T-helper 17 cell (primary cell): ENCODE measurements at places on chromosomes 5 and 9.

DNA sequence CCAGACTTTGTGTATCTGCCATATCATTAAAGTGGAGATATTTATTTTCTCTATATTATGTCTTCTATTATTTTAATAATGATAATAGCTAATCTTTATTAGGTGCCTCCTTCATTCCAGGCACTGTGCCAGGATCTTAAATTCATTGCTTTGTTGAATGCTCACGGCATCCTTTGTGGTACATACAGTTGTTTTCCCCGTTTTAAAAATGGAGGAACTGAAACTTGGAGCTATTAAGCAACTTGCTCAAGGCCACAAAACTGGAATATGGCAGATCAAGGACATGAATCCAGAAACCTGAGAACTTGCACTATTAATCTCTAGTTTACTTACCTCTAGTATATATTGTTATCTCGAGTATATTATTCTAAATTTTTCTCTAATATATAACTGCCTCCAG lies 41.5 kb upstream of the PPP3R2 start:
- no peak for DNase-seq

GRCh38 chr5:17455942-17456341 lies 42.1 kb upstream of the TAF11L2 start:
- DNase-seq, result no peak

DNA sequence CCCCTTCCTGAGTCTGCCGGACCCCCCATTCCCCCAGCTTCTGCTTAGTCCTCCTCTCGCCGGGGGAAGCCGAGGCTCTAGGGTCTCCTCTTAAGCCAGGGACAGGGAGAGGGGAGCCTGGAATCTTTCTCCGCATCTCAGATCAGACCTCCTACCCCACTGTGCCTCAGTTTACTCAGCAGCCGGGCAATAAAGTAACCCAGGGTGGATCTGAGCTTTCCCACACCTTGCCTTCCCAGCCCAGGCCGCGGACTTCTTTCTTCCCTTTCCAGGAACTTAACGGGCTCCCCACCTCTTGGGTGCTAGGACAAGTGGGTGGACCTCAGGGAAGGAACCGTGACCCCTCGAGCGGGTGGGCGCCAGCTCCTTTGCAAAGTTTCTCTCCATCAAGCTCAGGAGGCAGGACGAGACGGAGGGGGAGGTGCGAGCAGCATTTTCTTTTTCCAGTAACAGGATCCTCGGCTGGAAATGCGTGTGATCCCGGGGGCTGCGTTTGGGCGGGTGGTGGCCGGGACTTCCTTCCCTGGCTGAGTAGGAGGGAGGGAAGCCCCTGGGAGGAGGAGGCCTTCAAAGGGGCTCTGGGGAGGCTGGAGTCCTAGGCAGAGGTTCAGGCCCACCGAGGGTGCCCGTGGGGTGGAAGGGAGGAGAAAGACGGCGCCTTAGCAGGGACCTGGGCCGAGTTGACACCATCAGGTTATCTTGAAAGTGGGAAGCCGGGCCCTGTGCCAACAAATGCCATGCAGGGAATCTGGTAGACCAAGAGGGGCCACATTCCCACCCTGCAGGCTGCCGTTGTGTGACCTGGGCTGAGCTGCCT lies 795 bp downstream of the DAB2IP start:
- no peak for DNase-seq

DNA sequence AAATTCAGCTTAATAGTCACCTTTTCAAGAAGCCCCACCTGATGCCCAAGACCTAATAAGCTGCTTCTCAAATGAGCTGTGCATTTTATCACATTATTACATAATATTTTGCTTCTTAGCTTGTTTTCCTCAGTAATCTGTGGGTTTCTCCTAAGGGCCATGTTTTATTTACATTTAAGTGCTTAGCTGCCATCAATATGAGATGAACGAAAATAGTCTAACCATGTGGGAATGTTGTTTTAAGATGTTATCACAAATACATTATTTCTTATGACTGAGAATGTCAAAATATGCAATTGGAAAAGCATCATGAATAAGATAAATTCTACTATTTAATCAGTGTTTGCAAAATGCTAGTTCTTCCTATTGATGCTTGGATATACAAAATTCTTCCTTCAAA lies 10.1 kb downstream of the ARRDC3 start:
- no peak for DNase-seq

DNA sequence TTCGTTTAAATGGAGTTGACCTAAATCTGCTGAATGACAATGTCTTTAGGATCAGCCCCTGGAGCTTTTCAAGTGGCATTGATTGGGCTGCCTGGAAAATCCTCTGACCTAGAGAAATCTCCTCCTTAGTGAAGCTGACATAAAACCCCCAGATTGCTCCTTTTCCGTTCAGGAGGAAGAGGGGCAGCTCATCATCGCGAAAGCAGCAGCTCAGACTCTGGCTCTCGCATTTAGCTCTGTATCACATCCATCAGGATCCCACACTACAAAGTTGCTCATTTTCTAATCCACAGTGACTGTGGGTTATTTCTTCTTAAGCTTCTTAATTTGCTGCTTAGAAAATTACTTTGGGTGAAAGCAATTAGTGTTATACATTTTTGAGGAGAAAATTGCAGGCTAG lies 373.7 kb downstream of the ENC1 start:
- no peak for DNase-seq

DNA sequence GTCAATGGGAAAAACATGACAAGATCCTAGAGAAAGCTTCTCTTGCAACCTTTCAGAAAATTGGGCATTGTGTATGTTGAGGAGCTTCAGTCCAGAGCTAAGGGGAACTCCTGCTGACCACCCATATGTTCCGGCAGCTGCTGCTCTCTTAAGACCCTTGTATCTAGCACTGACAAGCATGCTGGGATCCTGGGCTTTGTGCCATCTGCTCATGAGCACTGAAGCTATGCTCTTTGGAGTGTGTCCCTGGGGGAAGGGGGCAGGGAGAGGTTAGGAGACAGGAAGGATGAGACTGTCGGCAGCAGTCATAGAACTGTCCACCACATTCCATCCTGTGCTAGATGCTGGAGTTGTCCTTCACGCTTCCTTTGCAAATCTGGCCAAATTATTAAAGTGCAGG lies 109.3 kb downstream of the JAKMIP2 start:
- DNase-seq, result no peak

DNA sequence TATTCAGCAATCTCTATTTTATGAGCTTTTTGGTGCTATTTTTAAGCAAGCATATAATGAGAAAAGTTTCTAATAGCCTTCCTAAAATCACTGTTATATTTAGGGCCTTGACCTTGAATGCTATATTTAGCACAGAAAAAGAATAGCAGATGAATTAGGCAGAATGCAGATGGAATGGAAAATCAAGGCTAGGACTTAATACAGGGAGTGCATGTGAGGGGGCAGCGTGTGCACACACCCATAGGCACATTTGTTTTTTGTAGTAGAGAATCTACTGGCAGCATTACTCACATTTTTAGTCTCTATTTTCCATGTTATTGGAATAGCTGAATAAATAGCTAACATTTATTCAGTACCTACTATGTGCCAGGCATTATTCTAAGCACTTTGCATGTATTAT lies 79.9 kb downstream of the SVEP1 start:
- no peak for DNase-seq

DNA sequence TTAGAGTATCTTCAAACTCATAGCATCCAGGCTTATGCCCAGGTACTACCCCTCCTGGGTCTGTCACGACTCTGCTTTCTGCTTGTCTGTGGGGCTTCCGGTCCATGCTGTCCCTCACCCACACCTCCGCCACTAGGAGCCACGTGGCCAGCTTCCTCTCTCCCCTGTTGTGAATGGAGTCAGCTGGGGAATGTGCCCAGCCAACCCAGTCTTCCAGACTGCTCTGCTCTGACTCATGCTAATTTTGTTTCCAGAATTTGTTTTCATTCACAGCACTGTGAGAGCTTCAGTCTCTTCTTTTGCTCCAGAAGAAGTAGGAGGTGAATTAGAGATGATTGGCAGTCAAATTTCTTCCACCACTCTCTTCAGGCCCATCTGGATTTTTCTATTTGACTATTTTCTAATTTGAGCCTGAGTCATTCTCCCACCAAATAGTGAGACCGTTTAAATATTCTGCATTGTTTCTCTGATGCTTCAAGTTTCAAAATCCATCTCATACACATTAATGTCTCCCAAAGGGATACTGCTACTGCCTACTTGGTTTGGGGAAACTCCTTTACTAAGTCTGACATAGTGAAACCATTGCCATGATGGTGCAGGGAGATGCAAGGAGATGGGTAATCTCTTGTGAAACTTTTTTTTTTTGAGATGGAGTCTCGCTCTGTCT lies 424.1 kb upstream of the KIF2A start:
- no peak for DNase-seq

DNA sequence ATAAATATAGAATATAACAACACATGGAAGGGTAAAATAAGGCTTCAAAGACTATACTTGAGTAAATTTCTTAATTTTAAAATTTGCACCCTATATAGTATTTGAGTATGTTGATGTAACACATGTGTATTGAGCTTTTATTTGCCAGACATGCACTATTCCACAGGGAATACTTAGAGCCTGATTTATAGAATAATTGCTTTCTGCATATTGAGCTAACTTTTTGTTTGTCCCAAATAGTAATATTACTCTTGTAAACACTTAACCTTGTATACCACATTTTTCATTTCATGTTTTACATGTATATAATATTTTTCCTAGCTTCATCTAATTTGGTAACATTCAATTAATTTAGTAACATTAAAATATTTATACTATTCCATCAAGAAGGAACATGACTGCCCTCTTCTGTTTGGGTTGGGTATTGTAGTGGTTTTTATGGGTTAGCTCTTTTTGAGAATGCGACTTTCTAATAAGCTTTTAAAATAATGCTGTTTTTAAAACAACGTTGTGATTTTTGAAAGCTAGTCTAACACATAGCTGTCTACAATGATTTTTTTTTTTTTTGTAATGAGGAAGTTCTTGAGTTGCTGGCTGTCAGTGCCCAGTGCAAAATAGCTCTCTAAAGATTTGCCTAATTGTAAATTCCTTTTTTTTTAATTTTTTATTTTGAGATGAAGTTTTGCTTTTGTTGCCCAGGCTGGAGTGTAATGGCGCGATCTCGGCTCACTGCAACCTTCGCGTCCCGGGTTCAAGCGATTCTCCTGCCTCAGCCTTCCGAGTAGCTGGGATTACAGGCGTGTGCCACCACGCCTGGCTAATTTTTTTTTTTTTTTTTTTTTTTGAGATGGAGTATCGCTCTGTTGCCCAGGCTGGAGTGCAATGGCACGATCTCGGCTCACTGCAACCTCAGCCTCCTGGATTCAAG lies 4.8 kb downstream of the SUB1 start:
- DNase-seq, result no peak

- DNase-seq, result no peak
These were observed 31.9 kb upstream of the JADE2 start for GRCh38 chr5:134493461-134494055.

GRCh38 chr5:100722657-100723056 lies 180.4 kb downstream of the ST8SIA4 start:
- DNase-seq, result no peak

- DNase-seq, result no peak
These were observed 81.7 kb upstream of the CPEB4 start for GRCh38 chr5:173806270-173807035.

DNA sequence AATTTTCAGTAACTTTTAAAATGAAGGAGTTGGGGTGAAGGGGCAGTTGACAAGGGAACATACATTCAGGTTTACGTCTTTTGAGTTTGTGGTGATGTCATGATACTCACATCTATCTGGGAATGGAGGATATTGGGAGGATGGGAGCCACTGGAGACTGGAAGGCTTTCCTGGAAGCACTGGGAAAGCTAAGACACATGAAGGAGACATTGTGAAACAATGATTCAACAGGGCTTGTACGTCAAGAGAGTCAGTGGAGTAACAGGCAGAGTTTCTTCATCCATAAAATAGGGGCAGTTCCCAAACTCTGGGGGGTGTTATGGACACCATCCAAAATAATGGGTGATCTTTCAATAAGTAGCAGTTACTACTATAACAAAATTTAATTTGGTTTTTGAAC lies 572.8 kb downstream of the CCDC171 start:
- DNase-seq, result no peak

DNA sequence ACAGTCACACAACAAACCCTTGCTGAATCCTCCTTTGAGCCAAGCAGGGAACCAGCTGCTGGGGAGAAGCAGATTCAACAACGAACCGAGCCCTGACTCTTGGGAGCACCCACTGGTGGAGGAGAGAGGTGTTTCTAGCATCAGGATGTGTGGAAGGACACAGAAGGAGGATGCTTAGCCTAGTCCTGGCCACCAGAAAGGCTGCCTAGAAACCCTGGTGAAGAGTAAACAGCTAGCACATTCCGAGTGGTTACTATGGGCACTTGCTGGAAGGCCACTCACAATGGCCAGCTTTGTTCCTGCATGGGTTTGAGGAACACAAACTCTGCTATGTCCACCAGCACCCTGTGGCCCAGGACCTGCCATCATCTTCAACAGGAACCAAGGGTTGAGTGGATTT lies 1.8 kb downstream of the TIFAB start:
- DNase-seq, result no peak

- no peak for DNase-seq
These were observed 25.0 kb downstream of the ECM2 start for GRCh38 chr9:92510747-92511146.

DNA sequence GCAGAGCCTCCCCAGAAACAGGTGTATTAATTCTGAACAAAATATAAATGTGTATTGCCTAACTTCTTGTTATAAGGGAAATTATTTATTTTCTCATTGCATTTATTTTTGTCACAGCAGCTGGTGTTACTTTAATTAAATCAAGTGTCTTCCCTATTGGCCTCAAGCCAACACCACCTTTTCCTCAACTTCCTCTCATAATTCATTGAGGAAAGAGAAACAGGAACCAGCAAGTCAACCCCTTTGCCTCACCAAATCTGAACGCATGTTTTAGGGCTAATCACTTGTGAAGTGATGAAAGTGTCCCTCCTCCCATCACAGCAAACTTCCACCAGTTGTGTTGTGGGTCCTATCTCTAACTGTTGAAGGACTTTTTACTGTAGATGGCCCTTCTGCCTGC lies 73.1 kb downstream of the DIRAS2 start:
- DNase-seq, result no peak

- DNase-seq, result no peak
These were observed 8.0 kb downstream of the SPOCK1 start for GRCh38 chr5:137491121-137491520.

- no peak for DNase-seq
These were observed 1026.3 kb downstream of the CDH12 start for GRCh38 chr5:21826884-21827283.

GRCh38 chr5:73836607-73837006 lies 210.6 kb downstream of the ARHGEF28 start:
- no peak for DNase-seq

- no peak for DNase-seq
These were observed 67.0 kb downstream of the NTRK2 start for GRCh38 chr9:84736536-84736935.

DNA sequence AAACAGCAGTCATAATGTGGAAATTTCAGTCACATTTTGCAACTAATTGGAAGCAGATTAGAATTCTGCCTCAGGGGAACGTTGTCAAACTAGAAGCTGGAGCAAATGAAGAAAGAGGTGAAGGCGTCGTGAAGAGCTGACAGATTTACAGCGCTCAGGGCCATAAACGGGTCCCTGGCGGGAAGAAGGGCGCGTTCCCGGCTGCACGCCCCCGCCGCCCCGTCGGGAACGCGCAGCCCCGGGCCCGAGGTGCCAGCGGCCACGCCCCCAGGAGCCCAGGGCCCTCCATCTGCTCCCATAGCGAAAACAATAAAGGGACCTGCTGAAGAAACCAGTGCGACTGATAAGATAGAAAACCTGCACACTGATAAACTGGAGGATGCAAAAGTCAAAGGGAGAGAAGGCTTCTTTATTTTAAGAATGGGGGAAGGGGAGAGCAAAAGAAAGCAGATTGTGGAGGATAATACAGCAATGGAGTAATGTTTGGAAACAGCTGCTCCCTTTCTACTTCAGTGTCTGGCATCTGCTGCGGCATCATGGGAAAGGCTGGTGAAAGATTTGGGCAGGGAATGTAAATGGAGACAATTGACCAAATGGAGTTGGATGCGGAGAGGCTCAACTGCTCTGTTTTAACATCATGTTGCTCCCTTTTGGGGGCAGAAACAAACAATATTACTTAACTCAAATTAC lies 11.1 kb downstream of the ZNF608 start:
- no peak for DNase-seq
